SK-MEL-5 (cell line): ENCODE measurements at places on chromosomes 4 and X. TPM values are rescaled to one million over a fixed set of nuclear protein-coding genes. Genes with fewer than 3 reads are reported as not detected.

Gene DGAT2L6
- 0.13 TPM in 1 of 2 replicates, not detected in the other for total RNA-seq

Gene SAGE1
- 20.4 and 22.8 TPM in 2 replicates for total RNA-seq

- DNase-seq: peak; percentile 7
These were observed 71.3 kb downstream of the MAP3K15 start for GRCh38 chrX:19443869-19444526.

GRCh38 chr4:173910891-173911290 is 372.6 kb downstream of the FBXO8 start:
- DNase-seq: no peak

Gene SOWAHD
- 0.19 TPM in 1 of 2 replicates, not detected in the other for total RNA-seq

GRCh38 chrX:140712413-140713173 is 3.0 kb downstream of the LINC00632 start:
- peak; percentile 53 for DNase-seq

DNA sequence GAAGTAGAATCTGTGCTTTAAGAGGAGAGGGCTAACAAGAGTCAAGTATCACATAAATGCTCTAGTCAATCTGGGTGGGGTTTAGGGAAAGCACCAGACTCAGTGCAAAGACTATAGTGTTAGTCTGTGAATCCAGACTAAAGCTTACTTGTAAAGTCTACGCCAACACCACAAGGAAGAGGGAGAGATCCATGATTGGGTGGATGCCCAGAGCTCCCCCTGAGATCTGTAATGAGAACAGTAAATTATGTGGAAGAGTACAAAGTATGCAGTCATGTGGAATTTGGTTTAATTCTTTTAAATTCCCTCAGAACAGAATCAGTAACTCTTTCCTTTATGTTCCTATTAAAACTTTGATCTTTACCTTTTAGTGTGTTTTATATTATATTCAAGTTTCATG is 354.7 kb upstream of the SPANXN4 start:
- no peak for DNase-seq

DNA sequence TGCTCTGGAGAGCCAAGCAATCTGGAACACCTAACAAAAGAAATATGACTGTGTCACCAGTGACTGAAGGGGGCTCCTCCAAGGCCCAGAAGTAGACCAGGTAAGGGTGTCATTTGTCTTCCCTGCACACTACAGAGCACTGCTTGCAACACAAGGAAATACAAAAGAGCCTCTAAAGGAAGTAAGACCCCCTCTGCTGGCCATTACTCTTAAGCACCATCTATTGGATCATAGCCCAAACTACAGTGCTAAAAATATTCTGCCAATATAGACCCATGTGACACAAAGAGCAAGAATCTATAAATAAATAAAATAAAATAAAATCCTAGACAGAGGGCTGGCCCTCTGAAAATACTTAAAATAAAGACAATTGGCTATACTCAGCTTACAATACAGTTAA is 528.7 kb downstream of the TMA16 start:
- peak; percentile 24 for DNase-seq

Gene LONRF3
- 2.4 and 2.8 TPM in 2 replicates for total RNA-seq
